SJSA1 (cell line): ENCODE measurements at places on chromosomes 7 and 10. TPM values are rescaled to one million over a fixed set of nuclear protein-coding genes. Genes with fewer than 3 reads are reported as not detected.

- DNase-seq, result peak; percentile 18
These were observed 190.9 kb downstream of the RPS24 start for GRCh38 chr10:78224602-78225001.

- no peak for DNase-seq
These were observed 44.0 kb downstream of the OAT start for GRCh38 chr10:124374535-124375352.

DNA sequence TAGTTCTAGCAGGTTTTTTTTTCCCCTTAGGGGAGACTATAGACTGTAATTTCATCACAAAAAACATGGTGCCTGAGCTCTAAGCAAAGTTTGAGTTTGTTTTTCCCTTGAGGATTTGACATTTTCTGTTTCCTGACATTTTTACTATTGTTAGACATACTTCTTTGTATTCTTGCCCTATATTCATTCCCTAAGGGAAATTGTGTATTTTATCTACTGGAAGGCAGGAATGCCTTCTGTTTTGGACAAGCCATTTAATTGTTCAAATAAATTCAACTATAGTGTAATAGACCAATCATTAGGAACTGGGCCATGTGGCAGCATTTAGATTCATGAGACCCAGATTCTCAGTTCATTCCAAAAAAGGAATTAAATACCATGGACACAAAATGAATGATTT lies 335.0 kb downstream of the EXOC4 start:
- DNase-seq, result no peak

DNA sequence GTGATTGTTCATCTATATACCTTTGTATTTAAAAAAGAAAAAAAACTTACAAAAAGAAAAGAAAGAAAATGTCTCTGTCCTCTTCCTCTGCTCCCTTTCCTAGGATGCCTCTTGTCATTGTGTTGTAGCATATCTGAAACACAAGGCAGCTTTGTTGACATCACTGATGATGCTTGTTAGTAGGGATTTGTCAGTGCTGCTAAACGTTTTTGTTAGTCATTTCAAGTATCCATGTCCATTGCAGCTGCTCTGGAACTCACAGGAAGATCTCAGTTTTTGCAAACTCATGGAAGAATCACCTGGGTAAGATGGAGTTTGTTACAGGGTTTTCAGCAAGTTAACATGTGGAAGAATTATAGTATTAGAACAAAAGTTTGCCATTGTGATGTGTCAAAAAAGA lies 123.6 kb downstream of the CCSER2 start:
- DNase-seq, result no peak

The FEZF1 gene
- not detected in 2 replicates for total RNA-seq

The PRKCQ gene
- total RNA-seq, result not detected in 2 replicates
